ENCODE measurements at places on chromosomes 4 and X.

GRCh38 chr4:16884673-16885460 is 13.6 kb downstream of the LDB2 start:
- no peak for DNase-seq

GRCh38 chr4:185874516-185875230 is 62.7 kb upstream of the SORBS2 start:
- DNase-seq, result no peak

- DNase-seq, result no peak
Measured at GRCh38 chr4:148425327-148426110, 16.7 kb downstream of the NR3C2 start.

DNA sequence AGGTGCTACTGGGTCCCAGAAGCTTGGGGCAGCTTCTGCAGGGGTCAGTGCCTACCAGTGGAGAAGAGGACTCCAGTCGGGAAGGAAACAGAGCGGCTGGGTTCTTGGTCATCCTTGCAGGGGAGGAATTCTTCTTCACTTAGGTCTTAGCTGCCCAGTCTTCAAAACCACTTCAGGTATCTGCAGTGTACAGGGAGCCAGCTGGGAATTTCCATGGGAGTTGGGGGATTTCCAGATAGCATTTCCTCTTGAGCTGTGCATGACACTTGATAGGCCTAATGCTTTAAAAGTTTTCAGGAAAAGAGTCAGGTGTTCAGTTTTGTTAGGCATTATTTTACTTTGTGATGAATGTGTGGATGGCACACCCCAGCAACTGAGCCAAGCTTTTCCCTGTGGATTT is 58.1 kb upstream of the ENPP6 start:
- no peak for DNase-seq

GRCh38 chr4:40506492-40506891 is 123.2 kb downstream of the RBM47 start:
- no peak for DNase-seq

- DNase-seq, result no peak
Measured at GRCh38 chr4:172393220-172393619, 580.0 kb downstream of the GALNTL6 start.

- no peak for DNase-seq
Measured at GRCh38 chrX:120334151-120334550, 22.9 kb upstream of the TMEM255A start.

- no peak for DNase-seq
Measured at GRCh38 chr4:85210353-85210752, 243.9 kb upstream of the WDFY3 start.

- no peak for DNase-seq
Measured at GRCh38 chr4:53520116-53520515, 71.2 kb downstream of the LNX1 start.

GRCh38 chr4:110867981-110868720 is 245.3 kb upstream of the PITX2 start:
- DNase-seq, result no peak

- no peak for DNase-seq
Measured at GRCh38 chr4:93760284-93760683, 68.3 kb upstream of the ATOH1 start.

DNA sequence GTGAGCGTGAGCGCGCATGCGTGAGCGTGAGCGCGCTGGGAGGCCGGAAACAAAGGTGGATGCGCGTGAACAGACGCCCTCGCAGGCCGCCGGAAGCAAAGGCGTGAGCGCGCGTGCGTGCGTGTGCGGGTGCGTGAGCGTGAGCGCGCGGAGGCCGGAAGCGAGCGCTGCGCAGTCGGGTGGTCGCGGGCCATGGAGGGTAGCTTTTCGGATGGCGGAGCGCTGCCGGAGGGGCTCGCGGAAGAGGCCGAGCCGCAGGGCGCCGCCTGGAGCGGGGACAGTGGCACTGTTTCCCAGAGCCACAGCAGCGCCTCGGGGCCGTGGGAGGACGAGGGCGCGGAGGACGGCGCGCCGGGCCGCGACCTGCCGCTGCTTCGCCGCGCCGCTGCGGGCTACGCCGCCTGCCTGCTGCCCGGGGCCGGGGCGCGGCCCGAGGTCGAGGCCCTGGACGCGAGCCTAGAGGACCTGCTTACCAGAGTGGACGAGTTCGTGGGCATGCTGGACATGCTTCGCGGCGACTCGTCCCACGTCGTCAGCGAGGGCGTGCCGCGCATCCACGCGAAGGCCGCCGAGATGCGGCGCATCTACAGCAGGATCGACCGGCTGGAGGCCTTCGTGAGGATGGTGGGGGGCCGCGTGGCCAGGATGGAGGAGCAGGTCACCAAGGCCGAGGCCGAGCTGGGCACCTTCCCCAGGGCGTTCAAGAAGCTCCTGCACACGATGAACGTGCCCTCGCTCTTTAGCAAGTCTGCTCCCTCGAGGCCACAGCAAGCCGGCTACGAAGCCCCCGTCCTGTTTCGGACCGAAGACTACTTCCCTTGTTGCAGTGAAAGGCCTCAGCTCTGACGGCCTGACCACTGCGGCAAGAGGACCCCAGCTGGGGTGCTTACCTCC is at the start of gene BLOC1S4:
TSS of gene BLOC1S4 (plus strand) at position 157 of the 894 bp plus-strand sequence. CDS start at position 193, 36 bp downstream.
- DNase-seq, result peak; percentile 84

- no peak for DNase-seq
Measured at GRCh38 chr4:171785388-171785787, 27.8 kb upstream of the GALNTL6 start.

DNA sequence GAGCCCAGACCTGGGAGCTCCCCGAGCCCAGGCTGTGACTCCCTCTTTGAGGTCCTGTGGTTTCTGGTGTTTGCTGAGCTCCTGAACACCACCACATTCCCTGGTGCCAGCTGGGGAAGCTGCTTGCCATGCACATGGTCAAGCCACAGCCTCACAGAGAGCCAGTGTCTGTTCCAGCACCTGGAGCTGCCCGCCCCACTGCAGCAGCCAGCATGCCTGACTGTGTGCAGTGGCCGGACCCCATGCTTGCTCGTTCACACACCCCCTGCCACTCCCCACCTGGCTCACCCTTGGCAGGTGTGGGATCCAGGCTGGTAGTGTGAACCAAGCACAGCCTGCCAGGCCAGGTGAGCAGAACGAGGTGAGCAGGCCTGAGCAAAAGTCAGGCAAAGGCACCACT is 95.6 kb upstream of the FAM9C start:
- no peak for DNase-seq

DNA sequence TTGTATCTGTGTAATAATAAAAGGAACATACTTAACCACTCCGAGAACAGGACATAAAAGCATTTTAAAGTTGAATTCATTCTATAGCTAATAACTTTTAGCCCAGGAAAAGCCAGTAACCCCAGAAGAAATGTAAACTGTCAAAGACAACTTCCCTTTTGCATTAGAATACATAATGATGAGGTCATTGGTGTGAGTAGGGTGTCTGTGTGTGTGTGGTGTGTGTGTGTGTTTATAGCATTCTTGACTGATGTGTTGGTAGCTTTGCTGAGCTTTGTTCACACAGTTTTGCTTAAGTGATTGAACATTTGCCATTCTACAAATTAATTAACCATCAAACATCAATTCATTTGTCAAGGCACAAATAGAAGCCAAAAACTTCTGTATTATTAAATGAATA is 559.6 kb downstream of the ARAP2 start:
- no peak for DNase-seq

DNA sequence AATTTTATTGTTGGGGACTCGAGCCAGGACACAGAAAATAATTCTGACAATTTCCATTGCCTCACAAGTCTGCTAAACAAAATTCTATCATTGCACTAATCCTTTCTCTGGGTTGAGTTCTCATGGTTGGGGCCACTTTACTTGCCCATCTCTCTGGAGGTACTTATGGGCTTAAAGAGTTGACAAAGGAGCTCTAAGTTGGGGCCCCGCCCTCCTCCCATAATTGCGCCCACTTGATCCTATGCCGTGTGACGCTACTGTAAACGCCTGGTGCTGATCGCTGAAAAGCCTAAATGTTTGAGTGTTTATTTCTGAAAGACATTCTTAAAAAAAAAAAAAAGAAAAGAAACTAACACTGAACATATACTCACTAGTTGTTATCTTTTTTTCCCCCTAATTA is 103.0 kb downstream of the TENM3 start:
- DNase-seq, result no peak

DNA sequence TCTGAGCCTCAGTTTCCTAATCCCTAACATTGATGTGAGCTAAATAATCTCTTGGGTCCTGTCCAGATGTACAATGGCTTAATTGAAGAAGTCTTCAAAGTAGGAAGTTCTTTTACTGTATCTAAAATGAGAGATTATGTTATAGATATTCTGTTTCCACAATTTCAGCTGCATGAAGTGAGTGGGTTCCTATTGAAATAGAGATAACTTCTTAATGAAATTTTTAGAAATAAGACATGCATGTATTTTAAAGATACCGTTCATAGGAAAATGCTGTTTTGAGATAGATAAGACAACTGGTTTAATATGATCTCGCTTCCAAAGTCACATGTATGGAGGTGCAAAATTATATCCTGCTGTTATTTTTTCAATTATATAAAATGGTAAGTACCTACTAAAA is 71.9 kb downstream of the CLDN22 start:
- no peak for DNase-seq

DNA sequence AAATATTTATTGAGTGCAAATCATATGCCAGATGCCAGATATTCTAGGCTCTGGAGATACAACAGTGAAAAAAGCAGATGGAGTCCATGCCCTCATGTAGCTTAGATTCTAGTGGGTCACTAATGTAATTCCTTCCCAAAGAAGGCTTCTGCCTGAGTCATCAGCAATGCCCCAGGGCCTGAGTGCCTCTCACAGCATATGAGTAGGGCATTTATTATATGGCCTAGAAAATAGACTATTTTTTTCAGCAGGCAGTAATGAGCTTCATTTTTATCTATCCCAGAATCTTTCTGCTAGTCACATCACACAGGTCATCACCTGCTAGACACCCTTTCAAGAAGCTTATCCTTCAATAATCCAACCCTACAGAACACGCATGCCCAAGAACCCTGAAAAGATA is 22.3 kb downstream of the TMEM31 start:
- DNase-seq, result no peak

DNA sequence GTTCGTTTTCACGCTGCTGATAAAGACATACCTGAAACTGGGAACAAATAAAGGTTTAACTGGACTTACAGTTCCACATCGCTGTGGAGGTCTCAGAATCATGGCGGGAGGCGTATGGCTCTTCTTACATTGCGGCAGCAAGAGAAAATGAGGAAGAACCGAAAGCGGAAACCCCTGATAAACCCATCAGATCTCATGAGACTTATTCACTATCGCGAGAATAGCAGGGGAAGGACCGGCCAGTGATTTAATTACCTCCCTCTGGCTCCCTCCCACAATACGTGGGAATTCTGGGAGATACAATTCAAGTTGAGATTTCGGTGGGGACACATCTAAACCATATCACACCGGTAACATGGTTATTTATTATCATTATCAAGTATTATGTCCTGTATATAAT is 2204.5 kb downstream of the ARAP2 start:
- no peak for DNase-seq

DNA sequence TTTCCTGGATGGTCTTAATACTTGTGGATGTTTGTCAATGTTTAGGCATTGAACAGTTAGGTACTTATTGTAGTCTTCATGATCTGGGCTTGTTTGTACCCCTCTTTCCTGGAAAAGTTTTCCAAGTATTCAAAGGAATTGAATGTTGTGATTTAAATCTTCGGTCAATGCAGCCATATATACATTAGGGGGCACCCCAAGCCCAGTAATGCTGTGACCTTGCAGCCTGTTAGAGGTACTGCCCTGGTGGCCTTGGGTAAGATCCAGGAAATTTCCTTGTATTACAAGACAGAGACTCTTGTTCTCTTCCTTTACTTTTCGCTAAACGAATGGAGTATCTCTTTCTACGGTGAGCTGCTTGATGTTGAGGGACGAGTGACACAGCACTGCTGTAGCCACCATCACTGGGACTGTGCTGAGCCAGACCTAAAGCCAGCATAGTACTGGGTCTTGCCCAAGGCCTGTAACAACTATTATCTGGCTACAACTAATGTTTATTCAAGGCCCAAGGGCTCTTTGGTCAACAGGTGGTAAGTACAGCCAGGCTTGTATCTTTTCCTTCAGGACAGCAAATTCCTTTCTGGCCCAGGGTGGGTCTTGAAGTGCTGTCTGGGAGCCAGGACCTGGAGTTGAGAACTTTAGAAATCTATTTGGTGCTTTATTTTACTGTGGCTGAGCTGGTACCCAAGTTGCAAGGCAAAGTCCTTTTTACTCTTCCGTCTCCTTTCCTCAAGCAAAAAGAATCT is 118.3 kb upstream of the ATOH1 start:
- no peak for DNase-seq

- no peak for DNase-seq
Measured at GRCh38 chr4:92969650-92970379, 666.0 kb downstream of the GRID2 start.

DNA sequence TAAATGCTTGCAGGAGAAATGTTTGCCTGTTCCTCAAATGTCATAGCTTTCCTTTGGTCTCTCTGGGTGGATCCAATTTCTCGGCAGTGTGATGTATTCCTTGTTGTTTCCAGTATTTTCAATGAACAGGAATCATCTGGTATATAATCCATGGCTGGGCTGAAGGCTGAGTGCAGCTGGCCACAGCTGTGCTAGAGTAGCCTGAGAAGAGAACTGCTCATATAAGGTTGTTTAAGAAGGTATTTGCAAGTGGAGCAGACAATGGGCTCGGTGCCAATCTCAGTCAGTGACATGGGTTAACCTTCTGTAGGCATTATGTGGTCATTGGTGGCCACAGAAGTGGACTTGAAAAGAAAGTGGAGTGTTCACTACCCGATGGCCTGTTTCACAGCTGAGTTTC is 390.3 kb downstream of the SPRY1 start:
- no peak for DNase-seq

DNA sequence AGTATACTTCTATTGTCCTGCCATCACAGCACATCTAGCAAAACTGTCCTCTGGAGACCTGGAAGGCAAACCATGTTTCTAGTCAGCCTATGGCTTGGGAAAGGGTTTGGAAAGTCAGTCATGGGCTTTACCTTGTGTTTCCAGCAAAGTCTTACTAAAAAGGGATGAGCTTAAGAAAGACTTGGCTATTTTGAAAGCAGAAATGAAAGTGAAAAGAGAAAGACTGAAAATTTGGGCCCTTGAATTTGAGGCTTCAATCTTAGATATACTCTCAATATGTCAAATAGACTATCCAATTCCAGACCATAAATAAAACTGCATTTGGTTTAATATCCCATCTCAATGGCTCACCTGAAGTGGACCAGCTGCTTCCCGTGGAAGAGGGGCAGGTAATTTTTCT is 127.9 kb downstream of the ZNF330 start:
- no peak for DNase-seq

GRCh38 chr4:86279293-86279960 is 80.4 kb downstream of the MAPK10 start:
- DNase-seq, result no peak

- no peak for DNase-seq
Measured at GRCh38 chr4:15983610-15984009, 20.6 kb upstream of the FGFBP2 start.

DNA sequence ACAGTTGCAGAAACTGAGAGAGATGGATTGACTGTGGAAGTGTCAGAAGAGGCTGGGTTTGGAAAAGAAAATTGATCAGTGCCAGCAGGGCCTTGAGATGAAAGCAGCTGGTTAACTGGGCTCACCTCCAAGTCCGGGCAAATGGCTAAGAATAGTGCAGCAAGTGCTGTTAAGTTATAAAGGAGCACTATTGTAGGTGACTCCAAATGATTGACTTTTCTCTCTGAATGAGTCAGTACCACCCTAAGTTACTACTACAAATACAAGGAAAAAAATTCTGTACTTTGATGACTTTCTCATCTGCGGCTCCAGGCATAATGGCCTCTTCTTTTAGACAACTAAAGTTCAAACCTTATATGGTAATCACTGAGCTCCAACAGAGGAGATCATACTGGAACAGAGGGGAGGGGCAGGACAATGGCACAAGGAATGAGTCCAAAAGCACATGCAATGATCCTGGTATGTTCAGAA is 733.4 kb upstream of the INTU start:
- no peak for DNase-seq

- no peak for DNase-seq
Measured at GRCh38 chrX:37867536-37868153, 20.3 kb upstream of the DYNLT3 start.

Data from activated naive CD4-positive, alpha-beta T cell (primary cell).